ENCODE measurements at places on chromosomes 4 and X. TPM values are rescaled to one million over a fixed set of nuclear protein-coding genes. Genes with fewer than 3 reads are reported as not detected.
A peak's percentile ranks its signal among the peaks of the same experiment; 100 is the strongest.

- no peak for DNase-seq
- H3K4me3 ChIP-seq: no peak overlapping the region
- no peak overlapping the region for H3K27ac ChIP-seq
- H3K36me3 ChIP-seq: no peaks in the 10 kb centered on the region
These were observed 133.6 kb upstream of the C1QTNF7 start for GRCh38 chr4:15294202-15294601.

The ACE2 gene
- total RNA-seq: 0.10 TPM

- no peaks in the 10 kb centered on the region for H3K27me3 ChIP-seq
- no peaks in the 10 kb centered on the region for H3K4me1 ChIP-seq
- no peak overlapping the region for H3K27ac ChIP-seq
These were observed 141.9 kb downstream of the THOC2 start for GRCh38 chrX:123590842-123591486.

DNA sequence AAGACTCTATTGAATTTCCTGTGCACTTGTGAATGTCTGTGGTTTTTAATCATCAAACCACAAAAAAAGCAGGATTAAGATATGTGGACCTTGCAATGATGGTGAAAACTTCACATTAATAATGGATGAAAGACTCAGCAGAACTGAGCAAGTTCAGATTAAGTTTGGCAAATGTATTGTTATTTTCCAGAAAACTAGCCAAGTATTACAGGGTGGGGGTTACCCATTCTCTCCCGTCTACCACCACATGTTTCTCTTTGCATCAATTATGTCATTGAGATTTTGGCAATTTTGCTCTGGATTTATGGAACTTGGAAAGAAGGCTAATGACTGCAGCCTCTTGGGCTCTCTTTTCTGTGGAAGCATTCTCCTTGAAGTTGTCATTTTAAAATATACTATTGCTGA is 577.1 kb downstream of the ANKRD50 start:
- H3K36me3 ChIP-seq: no peaks in the 10 kb centered on the region
- no peaks in the 10 kb centered on the region for H3K4me1 ChIP-seq

DNA sequence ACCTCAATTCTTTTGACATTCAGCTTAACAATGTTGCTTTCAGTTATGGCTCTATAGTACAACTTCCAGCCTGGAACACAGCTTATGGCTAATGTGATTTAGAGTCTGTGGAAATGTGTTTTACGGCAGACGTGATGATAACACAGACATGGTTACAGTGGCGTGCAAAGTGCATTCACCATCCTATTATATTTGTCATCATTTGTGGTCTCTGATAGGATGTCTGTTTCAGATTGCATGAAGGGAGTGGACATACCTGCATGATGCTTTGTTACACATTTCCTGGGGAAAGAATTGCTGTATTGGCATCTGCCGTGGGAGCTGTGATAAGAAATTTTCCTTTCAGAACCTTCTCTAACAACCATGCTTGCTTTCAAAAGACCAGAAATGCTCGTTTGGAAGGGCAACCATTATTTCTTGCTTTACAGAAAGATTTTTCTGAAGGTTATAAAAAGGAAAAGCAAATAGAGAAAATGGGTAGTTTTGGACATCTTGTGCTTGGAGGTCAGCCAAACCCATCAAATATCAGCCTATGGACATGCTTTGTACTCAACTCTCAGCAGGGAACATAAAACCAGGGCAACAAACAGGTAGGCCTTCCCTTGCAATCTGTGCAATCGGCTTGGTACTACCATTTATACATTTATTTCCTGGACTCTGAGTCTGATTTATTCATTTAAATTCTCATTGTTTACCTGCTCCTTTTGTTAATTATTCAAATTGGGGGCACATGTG is 273.9 kb downstream of the TLL1 start:
- no peak overlapping the region for H3K4me3 ChIP-seq
- no peak overlapping the region for H3K27ac ChIP-seq
- no peaks in the 10 kb centered on the region for H3K27me3 ChIP-seq
- H3K36me3 ChIP-seq: no peaks in the 10 kb centered on the region
- H3K4me1 ChIP-seq: no peaks in the 10 kb centered on the region
- no peak for DNase-seq

DNA sequence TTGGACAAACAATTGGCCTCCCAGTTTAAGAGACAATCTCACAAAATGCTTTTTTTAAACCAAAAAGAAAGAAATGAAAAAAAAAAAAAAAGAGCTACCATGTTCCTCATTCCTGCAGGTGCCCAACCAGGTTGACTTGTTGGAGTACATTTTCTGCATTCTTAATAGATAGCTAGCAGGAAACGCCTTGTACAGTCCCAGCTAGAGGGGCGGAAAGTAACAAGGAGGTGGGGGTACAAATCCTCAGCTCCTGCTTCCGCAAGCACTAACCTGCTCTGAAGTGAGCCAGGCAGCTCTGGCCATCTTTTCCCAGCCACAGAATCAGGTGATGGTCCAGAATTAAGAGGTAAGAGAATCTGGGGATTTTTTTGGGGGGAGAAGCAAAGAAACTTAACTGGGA is at the start of gene VGLL1:
Gene VGLL1, plus strand, starts transcription at position 265 of the 400 bp plus-strand sequence. CDS start 3,806 bp downstream, outside the sequence.
- no peak for DNase-seq
- no peak within 1 kb of the TSS for H3K4me3 ChIP-seq
- no peaks in the 10 kb centered on the region for H3K36me3 ChIP-seq
- H3K4me1 ChIP-seq: no peaks in the 10 kb centered on the region

- peaks cover 51% of the 10 kb centered on the region for H3K4me1 ChIP-seq
- H3K27ac ChIP-seq: no peak overlapping the region
- H3K36me3 ChIP-seq: no peaks in the 10 kb centered on the region
- H3K4me3 ChIP-seq: peak overlapping the region; percentile 22
These were observed 4.9 kb downstream of the CPEB2 start for GRCh38 chr4:15007201-15007600.

GRCh38 chrX:13080128-13080795 is 35.8 kb upstream of the FAM9C start:
- H3K27ac ChIP-seq: no peak overlapping the region
- no peak for DNase-seq
- H3K4me3 ChIP-seq: no peak overlapping the region
- no peaks in the 10 kb centered on the region for H3K27me3 ChIP-seq
- H3K36me3 ChIP-seq: no peaks in the 10 kb centered on the region

Data from GM23338 (cell line).